GM12865 (cell line): ENCODE measurements at places on chromosomes 13 and 19.

DNA sequence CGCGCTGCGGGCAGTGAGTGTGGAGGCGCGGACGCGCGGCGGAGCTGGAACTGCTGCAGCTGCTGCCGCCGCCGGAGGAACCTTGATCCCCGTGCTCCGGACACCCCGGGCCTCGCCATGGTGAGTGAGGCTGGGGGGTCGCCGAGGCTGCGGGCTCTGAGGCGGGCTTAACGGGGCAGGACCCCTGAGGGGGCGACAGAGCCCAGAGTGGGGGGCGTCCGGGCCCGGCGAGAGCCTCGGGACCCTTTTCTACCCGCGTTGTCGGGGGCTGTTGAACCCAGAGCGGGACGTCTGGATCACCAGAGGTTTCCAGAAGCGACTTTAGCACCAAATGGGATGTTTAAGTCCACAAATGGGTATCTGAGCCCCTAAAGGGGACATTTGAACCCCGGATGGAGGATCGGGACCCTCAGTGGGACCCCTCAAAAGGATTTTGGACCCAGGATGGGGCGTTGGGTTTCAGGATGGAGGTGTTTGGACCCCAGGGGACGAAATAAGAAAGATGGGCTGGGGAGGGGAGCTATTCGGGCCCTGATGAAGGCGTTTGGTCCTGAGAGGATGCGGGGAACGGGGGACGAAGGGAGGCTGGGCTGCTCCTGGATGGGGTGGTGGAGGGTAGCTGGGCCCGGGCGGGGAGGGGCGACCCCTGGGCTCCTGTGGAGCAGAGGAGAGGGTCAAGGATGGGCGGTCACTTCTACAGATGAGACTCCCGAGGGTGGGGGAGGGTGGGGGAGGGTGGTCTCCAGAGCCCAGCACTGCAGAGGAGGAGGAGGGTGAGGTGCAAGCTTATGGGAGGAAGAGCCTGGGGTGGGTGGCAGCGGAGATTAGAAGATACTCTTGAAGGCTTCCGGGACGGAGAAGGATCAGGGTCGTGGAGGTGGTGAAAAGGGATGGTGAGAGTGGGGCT lies at the start of gene CALM3:
Gene CALM3, plus strand, starts transcription at position 13 of the 907 bp plus-strand sequence. Its CDS starts 105 bp downstream, at position 118.
- peak; percentile 30 for DNase-seq

GRCh38 chr19:12527034-12527836 lies 24.0 kb downstream of the ZNF564 start:
- DNase-seq = peak; percentile 40

GRCh38 chr13:27189192-27189591 lies 17.6 kb upstream of the USP12 start:
- no peak for DNase-seq

GRCh38 chr19:35742121-35742724 lies at the start of gene IGFLR1:
TSS of gene IGFLR1 (minus strand) at chr19:35742452. CDS start at chr19:35741180, 1,272 bp downstream.
- peak; percentile 89 for DNase-seq

GRCh38 chr19:17340302-17340870 lies 3.0 kb downstream of the GTPBP3 start:
- peak; percentile 59 for DNase-seq
